ENCODE measurements at places on chromosomes 11 and 22. TPM values are rescaled to one million over a fixed set of nuclear protein-coding genes. Genes with fewer than 3 reads are reported as not detected.

LRP4 gene
- 21.8 TPM for total RNA-seq

KRTAP5-8 gene
- not detected for total RNA-seq

AMOTL1 gene
- total RNA-seq = 35.9 TPM

DNA sequence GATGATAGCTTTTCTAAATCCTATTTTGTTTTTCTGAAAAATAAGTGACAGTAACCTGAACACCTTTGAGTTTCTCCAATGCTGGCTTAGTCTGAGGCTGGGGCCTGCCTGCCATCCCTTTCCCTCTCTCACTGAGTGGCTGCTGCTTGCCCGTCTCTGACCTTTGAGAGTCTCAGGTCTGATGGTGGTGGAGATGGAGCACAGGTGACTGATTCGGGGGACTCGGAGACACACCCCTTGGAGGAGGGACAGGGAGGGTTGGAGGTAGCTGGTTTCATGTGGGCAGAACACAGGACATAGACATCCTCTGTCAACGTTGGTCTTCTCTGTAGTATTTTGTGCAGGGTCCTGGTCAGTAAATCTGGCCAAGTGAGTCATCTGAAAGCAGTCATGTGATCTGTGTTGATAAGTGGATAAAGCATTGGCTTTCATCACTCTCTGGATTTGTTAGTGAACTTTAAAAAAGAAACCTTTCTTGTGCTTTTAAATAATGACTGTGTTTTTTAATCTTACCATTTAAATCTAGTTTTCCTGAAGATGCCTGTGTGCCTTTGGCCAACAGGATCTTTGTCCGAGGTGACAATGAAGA lies 47.1 kb upstream of the CLDN5 start:
- DNase-seq = no peak
- H3K27ac ChIP-seq = no peak overlapping the region
- H3K4me1 ChIP-seq = peaks cover 31% of the 10 kb centered on the region

GRCh38 chr11:123159183-123159857 lies 35.7 kb downstream of the CLMP start:
- H3K27me3 ChIP-seq = no peaks in the 10 kb centered on the region
- no peak overlapping the region for H3K4me3 ChIP-seq
- no peak for DNase-seq
- no peaks in the 10 kb centered on the region for H3K36me3 ChIP-seq
- no peak overlapping the region for H3K27ac ChIP-seq

DNA sequence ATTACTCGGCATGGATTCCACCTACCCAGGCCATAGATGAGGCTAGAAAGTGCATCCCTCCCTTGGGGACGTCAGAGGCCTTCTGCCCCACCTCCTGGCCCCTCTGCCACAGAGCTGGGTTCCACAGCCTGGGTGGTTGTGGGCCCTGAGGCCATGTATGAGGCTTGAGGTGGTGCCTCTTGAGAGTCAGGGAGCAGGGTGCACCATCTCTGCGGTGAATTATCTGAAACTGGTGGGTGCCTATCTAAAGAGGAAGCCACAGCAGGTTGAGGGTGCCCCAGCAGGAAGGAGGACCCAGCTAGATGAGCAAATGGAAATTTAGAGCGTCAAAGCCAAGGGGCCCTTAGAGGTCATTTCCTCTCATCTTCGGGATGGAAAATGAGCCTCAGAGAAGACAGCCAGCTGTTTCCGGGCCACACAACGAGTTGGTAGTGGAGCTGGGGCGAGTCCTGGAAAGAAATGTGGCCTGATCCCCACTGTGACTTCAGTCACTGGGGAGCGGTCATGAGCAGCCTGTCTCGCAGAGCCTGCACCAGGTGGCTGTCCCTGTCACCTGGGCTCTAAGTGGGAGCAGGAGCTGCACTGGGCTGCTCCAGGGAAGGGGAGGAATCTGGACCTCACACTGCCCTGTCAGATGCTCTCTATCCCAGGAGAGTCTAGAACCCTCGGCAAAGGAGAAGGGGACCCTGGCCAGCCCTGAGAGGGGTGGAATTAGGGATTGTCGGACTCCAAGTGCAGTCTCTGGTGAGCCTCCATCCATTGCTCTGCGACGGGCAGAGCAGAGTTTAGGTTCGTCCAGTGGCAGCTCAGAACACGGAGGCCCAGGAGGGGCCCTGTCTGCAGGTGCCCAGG lies 7.3 kb downstream of the ADORA2A start:
- no peak for DNase-seq
- H3K36me3 ChIP-seq = no peaks in the 10 kb centered on the region
- H3K4me1 ChIP-seq = peaks cover 6% of the 10 kb centered on the region
- H3K4me3 ChIP-seq = no peak overlapping the region
- no peak overlapping the region for H3K27ac ChIP-seq
- peaks cover 9% of the 10 kb centered on the region for H3K27me3 ChIP-seq

GRCh38 chr11:35426351-35426750 lies 7.0 kb upstream of the SLC1A2 start:
- no peaks in the 10 kb centered on the region for H3K27me3 ChIP-seq
- H3K4me1 ChIP-seq = no peaks in the 10 kb centered on the region

DNA sequence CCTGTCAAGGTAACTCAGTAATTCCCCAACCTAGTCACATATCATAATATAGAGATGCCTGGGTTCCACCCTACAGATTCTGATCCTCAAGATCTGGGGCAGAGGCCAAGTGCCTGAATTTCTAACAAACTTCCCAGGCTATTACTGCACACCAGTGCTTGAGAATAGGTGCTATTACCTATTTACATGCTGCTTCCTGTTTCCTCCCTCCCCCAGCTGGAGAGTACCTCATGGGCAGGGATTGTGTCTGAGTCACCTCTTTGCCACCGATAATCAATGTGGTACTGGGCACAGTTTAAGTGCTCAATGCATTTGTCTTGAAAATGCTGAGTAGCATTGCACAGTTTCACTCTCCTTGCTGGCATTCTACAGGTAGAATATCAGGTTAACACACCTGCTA lies 582.2 kb upstream of the CADM1 start:
- no peak overlapping the region for H3K4me3 ChIP-seq
- DNase-seq = no peak
- H3K27me3 ChIP-seq = peaks cover 4% of the 10 kb centered on the region

- H3K27ac ChIP-seq = no peak overlapping the region
- H3K4me3 ChIP-seq = no peak overlapping the region
- H3K4me1 ChIP-seq = no peaks in the 10 kb centered on the region
- peaks cover 2% of the 10 kb centered on the region for H3K27me3 ChIP-seq
- DNase-seq = no peak
Measured at GRCh38 chr22:23689414-23689813, 1.4 kb upstream of the RGL4 start.

DNA sequence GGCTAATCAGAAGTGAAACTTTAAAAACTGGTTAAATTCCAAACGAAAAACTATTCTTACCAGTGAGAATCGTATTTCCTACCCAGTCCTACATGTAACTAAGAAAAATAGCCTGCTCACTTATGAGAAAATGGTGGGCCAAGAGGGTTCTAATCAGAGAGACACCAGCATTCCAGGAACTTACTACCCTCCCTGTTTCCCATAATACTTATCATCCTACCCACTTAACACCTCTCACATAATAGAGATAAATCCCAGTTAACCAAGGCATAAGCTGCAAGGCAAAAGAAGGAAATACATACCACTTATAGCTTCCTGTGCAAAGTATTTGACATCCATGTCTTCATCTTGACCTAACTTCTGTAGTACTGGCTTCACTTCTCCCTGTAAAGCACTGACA lies 24.4 kb downstream of the PPP2R1B start:
- H3K4me1 ChIP-seq = peaks cover 7% of the 10 kb centered on the region
- H3K27me3 ChIP-seq = peaks cover 3% of the 10 kb centered on the region
- peaks cover 27% of the 10 kb centered on the region for H3K36me3 ChIP-seq
- no peak overlapping the region for H3K27ac ChIP-seq
- no peak overlapping the region for H3K4me3 ChIP-seq

DNA sequence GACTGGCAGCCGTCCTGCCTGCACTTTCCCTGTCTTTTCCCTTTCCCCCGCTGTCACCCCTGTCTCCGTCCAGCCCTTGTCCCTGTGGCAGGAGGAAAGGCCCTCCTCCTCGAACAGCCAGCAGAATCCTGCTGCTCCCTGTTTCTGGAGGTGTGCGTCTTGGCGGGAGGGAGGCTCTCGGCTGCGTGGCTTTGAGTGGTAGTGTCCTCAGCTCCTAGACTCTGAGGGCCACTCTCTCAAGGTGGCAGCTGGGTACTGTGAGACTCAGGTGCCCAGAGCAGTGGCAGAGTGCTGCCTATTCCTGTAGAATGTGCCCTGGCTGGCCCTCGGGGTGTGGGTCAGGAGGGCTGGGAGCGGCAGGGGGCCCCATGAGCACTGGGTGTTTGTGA lies 9.1 kb upstream of the RANBP1 start:
- peaks cover 32% of the 10 kb centered on the region for H3K36me3 ChIP-seq
- no peak overlapping the region for H3K27ac ChIP-seq
- H3K4me3 ChIP-seq = no peak overlapping the region
- H3K27me3 ChIP-seq = peaks cover 20% of the 10 kb centered on the region
- H3K4me1 ChIP-seq = no peaks in the 10 kb centered on the region

GRCh38 chr11:79678780-79679452 lies 238.1 kb upstream of the TENM4 start:
- peaks cover 1% of the 10 kb centered on the region for H3K27me3 ChIP-seq
- no peak overlapping the region for H3K27ac ChIP-seq
- no peaks in the 10 kb centered on the region for H3K36me3 ChIP-seq
- peaks cover 2% of the 10 kb centered on the region for H3K4me1 ChIP-seq
- H3K4me3 ChIP-seq = no peak overlapping the region

Measured in endothelial cell (in vitro differentiated cells).